ENCODE measurements at places on chromosomes 13 and 19.

DNA sequence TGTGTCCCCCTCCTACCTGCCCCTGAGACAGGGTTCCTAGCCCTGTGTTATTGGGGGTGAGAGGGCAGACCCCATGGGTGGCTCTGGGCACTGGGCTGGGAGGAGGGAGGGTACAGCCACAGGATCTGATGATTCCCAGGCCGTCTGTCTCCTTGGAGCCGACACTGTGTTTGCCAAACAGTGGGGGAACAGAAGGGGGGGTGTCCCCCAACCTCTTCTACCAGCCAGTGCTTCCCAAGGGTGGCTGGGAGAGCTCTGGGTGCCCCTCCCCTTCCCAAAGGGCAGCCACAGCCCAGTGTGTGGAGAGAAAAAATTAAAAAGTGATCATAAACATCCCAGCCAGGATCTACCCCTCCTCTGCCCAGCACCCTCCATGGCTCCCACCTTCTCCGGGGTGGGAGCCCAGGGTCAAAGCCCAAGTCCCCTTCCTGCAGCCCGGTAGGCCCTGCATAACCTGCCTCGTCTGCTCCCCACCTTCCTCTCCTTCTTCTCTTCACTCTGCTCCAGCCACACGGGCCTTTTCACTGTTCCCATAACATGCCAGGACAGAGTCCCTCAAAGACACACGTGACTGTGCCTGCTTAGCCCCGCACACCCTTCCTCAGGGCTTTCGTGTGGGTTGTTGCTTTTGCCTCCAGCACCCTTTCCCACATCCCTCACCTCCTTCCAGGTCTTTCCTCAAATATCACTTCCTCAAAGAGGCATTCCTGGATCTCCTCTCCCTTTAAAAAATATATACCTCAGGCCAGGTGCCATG lies 1.4 kb upstream of the PLIN4 start:
- no peak for DNase-seq

- no peak for DNase-seq
Measured at GRCh38 chr13:73590795-73591194, 532.0 kb downstream of the KLF5 start.

DNA sequence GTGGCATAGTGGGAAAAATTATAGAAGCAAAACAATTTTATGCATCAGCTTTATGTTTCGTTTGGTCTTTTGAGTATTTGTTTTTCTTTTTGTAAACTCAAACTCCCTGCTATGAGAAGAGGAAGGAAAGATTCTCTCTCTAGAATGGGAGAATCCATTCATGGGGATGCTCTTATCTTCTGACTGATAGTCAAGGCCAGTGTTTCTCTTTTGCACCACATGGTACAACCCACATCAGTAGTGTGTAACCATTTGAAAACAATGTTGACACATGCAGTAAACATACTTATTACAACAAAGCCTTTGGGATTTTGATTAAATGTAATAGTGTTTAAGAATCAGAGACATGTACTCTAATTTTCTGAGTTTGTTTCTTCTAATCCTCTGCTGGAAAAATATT lies 490.5 kb downstream of the MYO16 start:
- DNase-seq, result peak; percentile 7

GRCh38 chr13:35920816-35921215 lies 210.4 kb downstream of the DCLK1 start:
- DNase-seq, result no peak

DNA sequence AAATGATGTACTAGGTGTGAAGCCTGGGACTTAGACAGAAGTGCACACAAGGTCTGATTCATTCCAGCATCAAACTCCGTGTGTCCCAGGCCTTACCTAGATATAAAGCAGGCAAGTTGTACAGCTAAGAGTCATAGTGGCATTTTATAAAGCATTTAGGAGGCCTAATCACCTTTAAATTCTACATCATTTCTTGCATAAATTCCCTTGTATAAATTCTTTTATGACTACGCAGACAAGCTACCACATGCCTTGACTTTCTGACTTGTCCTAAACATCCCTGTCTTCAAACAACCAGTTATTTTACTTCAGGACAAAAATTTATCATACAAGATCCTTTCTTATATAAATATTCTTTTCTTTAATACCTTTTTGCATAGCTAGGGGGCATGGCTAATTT lies 22.5 kb downstream of the TMEM255B start:
- DNase-seq, result no peak

DNA sequence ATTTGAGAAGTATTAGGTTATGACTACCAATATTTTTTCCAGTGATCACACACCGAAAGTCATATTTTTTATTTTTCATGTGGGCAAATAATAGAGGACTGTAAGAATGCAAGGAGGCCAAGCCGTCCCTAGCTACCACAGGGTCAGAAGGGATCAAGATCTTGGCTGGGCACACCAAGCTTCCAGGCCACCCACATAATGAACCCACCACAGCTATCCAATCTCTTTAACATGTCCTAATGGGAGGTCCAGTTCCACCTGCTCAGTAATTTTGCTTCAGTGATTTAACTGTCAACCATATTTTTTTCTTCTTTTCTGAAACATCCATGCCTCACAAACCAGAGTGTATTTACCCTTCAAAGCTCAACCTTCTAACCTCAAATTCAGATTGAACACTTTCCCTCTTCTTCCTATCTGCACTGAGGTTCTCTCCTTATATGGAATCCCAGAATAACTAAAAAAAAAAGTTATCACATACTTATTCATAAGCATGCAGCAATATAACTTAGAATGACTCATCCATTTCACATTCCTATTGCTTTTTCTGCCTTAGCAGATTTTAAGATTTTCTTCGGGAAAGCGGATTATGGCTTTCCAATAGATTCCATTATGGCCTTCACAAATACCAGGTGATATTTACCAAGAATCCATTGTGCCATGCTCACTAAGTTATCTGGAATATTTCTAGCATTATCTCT lies 12.2 kb downstream of the ARGLU1 start:
- DNase-seq, result no peak

- no peak for DNase-seq
Measured at GRCh38 chr19:46700704-46701103, 16.2 kb downstream of the PRKD2 start.

DNA sequence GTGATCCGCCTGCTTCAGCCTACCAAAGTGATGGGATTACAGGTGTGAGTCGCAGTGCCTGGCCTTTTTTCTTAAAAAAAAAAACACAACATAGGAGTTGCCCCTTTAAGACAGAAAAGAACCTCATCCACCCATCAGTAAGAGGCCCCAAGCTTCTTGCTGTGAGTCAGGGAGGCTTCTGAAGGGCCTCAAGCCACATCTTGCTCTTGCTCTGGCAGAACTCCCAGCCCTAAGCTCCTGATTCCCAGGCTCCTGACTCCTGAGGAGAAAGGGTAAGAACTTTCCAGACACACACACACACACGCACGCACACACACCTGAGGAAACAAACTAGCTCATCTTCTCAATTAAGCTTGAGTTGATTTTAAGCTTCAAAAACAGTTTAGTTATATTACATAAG lies 6.9 kb downstream of the ETFB start:
- DNase-seq, result no peak

DNA sequence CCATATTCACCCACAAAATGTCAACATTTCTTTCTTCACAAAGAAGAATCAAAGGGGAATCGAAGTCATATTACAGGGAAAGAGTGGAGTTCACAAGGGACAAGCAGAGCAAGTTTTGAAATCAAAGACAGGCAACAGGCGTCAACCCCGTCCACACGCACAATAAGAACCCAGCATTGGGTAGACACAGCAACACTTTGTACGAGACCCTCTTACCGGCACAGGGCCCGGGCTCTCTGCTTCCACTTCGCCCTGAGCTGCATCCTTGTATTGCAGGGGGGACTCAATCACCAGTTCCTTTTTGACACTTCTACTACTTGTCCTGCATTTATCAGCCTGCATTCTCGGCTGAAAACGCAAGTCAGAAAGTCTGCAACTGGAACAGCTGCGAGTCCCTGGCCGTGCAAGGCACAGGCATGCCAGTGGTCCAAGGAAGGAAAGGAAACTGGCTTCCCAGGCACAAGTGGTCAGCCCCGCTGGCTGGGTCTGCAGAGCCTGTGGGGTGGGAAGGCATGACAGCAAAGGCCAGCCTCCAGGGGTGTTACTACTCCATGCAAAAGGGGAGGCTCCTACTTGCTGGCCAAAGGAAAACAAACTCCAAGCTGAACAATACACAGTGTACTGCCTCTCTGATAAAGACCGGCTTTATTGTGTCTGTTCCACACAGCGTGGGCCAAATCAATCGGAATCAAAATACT lies at the start of gene DOCK9:
TSS of gene DOCK9 (minus strand) at position 497 of the 698 bp plus-strand sequence. CDS start at position 342, 155 bp downstream.
- DNase-seq, result no peak

DNA sequence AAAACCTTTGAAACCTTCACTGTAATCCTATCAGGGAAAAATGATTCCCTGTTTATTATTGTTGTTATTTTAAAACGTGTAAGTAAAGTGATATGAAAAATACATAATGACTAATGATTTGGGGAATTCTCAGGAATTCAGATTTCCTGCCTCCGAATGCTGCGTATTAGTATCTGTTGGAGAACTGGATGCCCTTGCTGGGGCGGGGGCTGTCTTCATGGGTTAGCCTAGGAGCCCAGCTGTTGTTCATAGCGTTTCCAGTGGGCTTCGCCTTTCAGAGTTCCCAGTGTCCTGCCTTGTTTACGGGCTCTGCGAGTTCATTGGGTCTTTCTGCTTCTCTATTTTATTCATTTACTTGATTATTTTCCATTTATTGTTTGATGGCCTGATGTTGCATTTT lies 18.4 kb downstream of the NAXD start:
- DNase-seq, result no peak

GRCh38 chr19:7743425-7743841 lies 3.9 kb downstream of the CD209 start:
- no peak for DNase-seq

- no peak for DNase-seq
Measured at GRCh38 chr19:6047256-6047655, 63.0 kb downstream of the RFX2 start.

All from CMK (cell line).